ENCODE measurements at places on chromosomes 2 and 18. TPM values are rescaled to one million over a fixed set of nuclear protein-coding genes. Genes with fewer than 3 reads are reported as not detected.

DNA sequence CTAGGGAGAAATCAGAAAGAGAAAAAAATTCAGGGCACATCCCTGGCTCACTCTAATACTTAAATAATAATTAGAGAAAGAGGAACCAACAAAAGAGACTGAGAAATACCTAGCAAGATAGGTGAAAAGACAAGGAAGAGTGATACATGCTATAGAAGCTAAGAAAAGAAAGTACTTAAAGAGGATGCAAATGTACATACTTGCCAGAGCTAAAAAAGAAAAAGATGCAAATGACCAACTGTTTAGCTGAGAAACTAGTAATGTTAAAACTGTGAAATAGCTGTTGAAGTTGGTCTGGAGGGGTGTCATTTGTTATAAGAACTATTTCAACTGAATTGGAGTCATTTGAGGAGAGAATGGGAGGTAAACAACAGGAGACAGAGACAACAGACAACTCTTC is 412.2 kb downstream of the SPAG16 start:
- no peak for DNase-seq

- DNase-seq: no peak
Measured at GRCh38 chr2:160614391-160614790, 120.8 kb upstream of the RBMS1 start.

GRCh38 chr2:74619651-74620297 is 28.4 kb downstream of the M1AP start:
- no peak for DNase-seq

DNA sequence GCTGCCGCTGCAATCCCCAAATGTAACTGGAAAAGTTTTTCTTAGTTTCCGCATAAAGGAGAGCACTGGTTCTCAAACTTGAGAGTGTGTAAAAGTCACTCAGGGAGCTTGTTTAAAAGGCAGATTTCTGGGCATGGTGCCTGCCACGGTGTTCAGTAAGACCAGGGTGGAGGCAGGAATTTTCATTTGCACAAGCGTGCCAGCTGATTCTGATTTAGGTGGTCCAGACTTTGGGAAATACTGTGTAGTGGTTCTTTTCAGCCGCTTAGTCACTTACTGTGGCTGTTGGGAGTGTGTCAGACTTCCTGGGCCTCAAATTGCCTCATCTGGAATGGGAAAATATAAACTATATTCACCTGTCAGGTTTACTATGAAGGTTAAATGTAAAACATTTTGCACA is 788 bp downstream of the ARMC9 start:
- DNase-seq: no peak

Gene REEP1
- total RNA-seq: 15.4 TPM
